GM12891 (cell line): ENCODE measurements at places on chromosomes 6 and 20.

GRCh38 chr20:52469128-52469527, 277.5 kb upstream of the ZFP64 start:
- DNase-seq, result no peak

GRCh38 chr6:89351671-89352277, 748 bp downstream of the UBE2J1 start:
- DNase-seq, result no peak

DNA sequence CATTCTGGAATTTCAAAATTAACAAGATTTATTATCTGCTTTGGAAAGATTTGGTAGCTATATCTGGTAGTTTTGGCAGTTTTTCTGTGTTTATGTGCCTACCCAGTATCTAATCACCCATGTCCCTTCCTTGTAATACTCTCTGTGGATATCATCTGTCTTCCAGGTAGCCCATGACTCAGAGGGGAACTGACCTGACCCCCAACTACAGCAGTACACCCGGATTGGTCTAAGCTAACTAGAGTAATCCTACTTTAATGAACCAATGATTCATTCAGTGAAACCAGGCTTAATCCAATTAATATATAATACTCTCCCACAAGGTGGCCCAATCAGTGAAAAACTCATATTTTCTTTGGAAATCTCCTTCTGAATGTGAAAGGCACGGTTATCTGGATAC, 295.3 kb upstream of the SULF2 start:
- DNase-seq, result no peak

- DNase-seq, result no peak
These were observed 81.0 kb upstream of the LRFN2 start for GRCh38 chr6:40668203-40668602.

DNA sequence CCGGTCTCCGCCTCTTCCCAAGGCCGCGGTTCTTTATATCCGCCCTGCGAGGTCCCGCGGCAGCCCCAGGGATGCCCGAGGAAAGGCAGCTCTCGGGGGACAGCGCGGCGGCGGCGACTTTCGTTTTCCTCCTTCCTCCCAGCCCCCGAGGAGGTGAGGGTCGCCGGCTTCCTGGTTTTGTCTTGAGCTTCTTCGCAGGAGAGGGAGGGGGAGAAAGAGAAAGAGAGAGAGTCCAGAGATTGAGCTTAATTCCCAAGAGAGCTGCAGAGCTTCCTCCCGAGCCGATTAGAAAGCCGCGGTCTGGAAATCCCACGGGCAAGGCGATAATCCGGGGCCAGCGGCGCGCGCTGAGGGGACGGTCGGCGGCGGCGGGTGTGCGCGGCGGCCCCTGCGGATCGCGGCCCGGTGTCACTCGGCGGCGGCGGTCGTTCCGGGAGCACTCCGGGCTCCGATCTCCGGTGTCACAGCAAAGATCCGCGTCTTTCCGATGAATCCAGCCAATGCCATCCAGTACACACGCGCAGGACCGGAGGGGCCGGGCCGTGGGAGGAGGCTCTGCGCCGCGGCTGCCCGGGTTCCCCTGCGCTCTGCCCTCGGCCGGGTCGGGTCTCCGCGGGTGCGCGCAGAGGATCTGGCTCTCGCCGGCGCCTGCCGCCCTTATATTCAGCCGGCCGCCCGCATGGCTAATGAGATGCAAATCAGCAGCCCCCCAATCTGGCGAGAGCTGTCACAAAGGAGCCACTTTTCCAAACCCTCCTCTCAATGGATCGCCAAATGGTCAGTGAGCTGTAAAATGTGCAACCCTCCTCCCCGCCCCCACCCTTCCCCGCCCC, at the start of gene DLL1:
DLL1 (minus strand) TSS at position 783 of the 833 bp plus-strand sequence. CDS start 939 bp downstream, outside the sequence.
- DNase-seq, result no peak

GRCh38 chr6:116047173-116047933, 13.3 kb downstream of the FRK start:
- no peak for DNase-seq

- DNase-seq, result no peak
These were observed 102.6 kb downstream of the CD164 start for GRCh38 chr6:109279628-109280027.

DNA sequence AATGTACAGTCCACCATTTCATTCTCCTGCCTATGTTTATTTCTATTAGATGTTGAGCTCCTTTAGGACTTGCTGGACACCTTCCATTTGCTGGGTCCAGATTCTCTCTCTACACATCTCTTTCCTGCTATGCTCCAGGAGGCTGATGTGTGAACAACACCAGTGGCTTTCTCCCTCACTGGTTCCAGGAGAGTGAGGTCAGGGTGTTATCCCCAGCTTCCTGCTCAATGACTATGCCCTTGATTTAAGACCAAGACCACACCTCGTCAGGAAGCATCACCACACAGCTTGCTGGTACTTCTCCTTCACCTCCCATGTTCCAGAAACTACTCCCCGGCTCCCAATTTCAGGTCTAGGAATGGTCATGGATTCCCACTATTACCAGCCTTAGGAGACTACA, 31.3 kb upstream of the E2F3 start:
- no peak for DNase-seq

DNA sequence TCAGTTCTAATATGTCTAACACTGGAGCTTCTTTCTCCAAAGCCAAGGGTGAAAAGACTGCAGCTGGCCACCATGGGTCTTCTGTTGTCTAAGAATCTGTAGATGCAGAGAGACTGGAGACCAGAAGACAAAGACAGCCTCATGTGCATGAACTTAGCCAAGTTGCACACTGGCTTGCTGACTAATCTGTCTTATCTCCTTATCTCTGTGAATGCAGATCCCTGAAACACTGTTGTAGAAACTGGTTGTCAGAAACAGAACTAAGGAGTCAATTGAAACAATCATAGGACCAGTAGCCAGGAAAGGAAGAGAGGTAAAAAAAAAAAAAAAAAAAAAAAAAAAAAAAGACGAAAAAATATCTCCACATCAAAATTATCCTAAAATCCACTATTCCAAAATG, 109.7 kb downstream of the BFSP1 start:
- no peak for DNase-seq

- no peak for DNase-seq
These were observed 555 bp upstream of the ZBTB46 start for GRCh38 chr20:63831646-63831992.

- DNase-seq, result no peak
These were observed 546.2 kb downstream of the MEI4 start for GRCh38 chr6:78199044-78199443.

DNA sequence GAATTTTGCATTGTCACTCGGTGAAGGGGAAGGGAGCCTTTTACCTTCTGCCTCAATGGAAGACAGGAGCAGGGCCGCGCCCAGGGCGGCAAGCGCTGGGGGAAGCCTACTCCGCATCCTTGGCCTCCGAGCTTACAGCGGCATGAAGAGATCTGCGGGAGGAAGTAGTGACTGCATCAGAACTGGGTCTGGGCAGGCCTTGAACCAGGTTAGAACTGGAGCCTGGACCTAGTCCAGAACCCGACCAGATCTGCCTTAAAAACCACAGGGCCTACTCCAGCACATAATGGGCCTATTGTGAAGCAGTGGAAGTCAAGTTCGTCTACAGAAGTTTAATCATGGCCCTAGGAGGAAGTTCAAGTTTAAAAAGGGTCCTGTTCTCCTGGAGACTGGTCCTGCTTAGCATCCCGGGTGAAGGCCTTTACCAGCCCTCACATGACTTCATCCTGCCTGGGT, 3.1 kb downstream of the COL12A1 start:
- DNase-seq, result no peak
